ENCODE measurements at places on chromosomes 11 and 22.

- no peak for DNase-seq
Observed at GRCh38 chr11:66218036-66218435, 50.4 kb upstream of the RAB1B start.

GRCh38 chr11:24386546-24387397 lies 110.1 kb upstream of the LUZP2 start:
- peak; percentile 34 for DNase-seq

DNA sequence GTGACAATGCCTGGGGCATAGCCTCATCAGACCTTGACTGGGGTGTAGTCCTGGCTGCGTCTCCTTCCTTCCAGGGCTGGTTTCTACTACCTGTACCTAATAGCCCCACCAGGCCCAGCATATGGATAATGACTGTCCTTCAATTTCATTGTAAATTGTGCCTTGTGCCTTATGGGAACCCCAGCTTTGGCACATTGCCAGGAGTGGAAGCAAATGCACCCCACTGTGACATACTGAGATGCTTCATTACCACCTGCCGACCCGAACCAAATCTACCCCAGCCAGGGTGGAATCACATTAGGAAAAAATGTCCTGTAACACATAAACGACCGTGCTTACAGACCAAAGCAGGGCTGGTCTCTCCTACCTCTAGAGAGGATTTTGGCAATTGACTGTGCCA lies 7.3 kb downstream of the TOP3B start:
- DNase-seq = no peak

- DNase-seq = no peak
Observed at GRCh38 chr22:19352766-19353165, 61.2 kb upstream of the CLTCL1 start.

DNA sequence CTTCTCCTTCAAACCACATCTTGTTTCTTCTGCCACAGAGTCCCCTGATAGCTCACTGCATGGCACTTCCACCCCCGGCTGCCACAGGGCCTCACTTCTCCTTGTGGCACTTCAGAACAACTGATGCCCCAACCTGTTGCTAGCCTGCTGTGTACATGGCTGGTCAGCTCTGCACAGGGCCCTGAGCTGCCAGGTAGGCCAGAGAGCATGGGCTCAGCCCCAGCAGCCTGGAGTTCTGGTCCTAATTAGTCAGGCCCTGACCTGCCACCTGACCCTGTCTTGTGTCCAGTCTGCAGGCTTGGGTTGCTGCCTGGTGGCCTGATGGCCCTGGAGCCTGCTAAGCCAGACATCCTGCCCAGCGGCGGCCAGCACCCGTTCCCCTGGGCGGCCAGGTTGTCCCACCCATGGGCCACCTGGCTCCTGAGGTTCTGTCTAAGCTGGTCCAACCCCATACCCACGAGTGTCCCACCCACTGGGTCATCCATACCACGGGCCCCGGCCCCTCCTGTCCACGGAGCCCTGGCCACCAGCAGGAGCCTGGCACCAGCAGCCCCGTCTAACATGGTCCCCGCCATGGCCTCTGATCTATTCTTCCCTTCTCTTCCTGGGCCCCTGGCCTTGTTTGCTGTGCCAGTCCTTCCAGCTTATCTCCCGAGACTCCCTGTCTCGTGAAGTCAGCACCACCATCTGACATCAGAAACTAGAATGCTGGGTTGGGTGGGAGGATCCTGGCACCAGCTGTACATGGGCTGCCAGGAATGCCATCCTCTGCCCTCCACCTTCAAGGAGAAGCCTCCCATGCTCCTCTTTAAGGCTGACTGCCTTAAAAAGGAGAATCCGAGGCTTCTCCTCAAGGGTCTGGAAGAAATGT lies 3.1 kb upstream of the CERK start:
- DNase-seq = peak; percentile 60

GRCh38 chr11:12088047-12088481 lies 22.3 kb upstream of the MICAL2 start:
- no peak for DNase-seq

DNA sequence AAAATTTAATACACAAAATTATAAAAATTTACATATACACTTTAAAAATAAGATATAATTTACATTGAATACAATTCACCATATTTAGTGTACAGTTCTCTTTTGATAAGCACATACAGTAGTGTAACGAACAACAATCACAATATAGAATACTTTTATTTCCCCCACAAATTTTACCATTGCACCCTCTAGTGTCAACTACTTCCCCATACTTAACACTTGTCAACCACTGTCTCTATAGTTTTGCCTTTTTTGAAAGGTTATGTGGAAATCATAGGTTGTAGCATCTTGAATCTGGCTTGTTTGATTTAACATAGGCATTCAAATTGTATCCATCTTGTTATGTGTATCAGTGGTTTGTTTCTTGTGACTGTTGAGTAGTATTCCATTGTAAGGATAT lies 21.3 kb upstream of the PANX1 start:
- no peak for DNase-seq

- DNase-seq = no peak
Observed at GRCh38 chr11:77725433-77725832, 87.8 kb upstream of the CLNS1A start.

GRCh38 chr11:115981104-115981481 lies 476.9 kb upstream of the CADM1 start:
- DNase-seq = no peak

- no peak for DNase-seq
Observed at GRCh38 chr11:34870548-34871196, 45.5 kb downstream of the APIP start.

DNA sequence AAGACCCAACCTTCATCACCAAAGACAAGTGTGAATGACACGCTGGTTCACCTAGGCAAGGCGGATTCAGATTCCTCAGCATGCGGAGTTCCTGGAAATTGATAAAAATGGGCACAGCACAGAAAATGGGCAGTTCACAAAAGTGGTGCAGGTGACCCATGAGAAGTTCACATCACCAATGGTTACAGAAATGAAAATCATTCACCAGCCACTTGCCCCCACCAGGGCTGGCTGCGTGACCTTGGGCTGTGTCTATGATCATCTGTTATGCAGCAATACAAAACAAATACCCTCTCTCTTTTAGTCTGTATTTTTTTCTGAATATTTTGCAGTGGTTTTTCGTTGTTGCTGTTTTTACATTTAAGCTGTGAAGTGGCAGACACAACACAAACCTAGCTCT lies 415.9 kb downstream of the TBC1D22A start:
- no peak for DNase-seq

- no peak for DNase-seq
Observed at GRCh38 chr11:74412321-74412720, 14.1 kb upstream of the PGM2L1 start.

GRCh38 chr11:118003456-118003855 lies 17.3 kb downstream of the IL10RA start:
- no peak for DNase-seq

DNA sequence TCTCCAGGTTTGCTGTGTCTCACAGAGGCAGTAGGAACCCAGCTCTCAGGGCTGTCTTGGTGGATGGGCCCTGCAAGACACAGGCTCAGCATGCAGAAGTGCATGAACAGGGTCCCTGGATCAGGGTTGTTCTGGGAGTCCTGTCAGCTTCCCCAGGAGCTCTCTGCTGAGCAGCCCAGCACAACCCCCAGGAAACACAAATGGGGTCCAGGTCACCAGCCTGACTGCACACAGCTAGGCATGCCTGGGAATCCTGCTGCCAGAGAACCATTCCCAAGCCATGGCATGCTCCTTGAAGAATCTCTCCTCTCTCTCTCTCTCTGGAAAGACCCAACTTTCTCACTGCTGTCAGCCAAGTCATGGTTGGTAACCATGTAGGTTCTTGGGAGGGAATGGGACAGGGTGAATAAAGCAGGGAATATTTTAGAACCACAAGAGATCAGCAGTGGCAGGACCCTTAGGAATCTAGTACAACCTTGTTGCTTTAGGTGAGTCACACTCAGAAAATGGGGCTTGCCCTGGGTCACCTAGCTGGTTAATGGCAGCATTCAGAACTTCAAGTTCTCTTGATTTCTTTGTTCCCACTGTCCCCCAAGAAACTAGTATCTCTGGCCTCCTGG lies 21.4 kb downstream of the TUB start:
- DNase-seq = peak; percentile 9

DNA sequence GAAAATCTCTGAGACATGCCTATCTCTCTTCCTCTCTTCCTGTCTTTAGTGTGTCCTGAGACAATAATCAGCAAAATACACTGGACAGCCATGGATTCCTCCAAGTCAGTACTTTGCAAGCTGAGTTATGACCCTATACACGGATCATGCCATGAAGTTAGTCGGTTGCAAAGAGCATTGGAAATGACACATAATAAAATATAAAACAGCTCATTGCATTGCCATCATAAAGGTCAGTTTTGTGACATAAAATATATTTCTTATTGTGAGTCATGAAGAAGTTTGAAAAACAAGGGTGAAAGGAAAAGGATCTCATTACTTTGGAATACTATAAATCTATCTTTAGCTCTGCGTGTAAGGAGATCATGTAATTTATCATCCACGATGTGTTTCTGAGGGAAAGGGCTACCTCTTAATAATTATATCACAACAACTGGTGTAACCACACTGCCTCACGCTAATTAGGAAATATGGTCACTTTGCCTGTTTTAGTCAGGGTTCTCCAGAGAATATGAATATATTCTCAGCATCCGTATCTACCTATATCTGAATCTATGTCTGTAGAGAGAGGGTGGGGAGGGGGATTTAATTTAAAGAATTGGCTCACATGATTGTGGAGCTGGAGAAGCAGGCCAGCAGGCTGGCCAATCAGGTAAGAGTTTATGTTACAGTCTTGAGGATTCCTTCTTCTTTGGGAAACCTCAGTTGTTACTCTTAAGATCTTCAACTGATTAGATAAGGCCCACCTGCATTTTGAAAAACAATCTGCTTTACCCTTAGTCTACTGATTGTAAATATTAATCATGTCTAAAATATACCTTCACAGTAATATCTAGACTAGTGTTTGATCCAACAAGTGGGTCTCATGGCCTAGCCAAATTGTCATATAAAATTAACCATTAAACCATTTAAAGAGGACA lies 198.8 kb downstream of the FAT3 start:
- DNase-seq = no peak

DNA sequence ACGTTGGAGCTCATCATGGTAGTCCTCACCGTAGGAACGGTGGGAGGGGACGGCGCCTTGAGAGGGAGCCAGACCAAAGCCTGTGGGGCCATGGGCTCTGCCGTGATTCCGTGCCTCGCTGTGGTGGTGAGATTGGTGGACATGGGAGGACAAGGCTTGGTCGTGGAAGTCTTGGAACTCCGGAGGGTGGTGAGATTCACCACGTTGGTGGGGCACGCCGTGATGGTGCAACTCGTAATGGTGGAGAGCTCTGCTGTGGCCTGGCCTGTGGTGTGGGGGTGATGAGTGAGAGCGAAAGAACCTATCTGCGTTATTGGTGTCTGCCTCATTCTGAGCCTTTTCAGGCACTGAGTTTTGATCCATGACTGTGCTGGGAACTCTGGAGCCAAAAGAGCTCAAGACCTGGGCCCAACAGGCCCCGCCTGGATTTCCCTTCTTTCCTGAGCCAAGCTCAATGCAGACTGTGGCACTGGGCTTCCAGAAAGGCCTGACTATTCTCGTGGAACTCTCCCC lies at the start of gene CATSPER1:
Gene CATSPER1, minus strand, starts transcription at position 463 of the 513 bp plus-strand sequence. Its CDS starts 100 bp downstream, at position 363.
- DNase-seq = no peak

DNA sequence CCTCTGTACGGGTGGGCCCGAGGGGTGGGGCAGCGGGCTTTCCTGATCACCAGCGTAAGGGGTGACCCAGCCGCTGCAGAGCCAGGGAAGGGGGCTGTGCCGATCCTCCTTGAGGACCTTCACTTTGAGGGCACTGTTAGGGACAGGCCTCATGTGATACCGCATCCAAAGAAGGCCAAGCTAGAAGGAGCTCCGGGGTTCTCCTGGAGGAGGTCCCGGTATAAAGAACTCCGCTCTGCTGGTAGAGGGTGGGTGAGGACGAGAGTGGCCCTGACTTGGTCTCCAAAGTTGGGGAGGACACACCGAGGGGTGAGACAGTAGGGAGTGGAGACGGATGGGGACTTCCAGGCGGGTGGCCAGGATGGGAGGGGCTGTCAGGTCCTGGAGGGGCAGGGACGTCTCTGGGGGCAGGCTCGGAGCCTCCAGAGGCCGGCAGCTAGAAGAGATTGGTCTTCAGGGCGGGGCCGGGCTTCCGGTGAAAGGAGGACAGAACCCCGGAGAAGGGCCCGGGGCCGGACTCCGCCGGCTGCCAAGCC lies 4.6 kb downstream of the PHOX2A start:
- DNase-seq = peak; percentile 79
